Activated CD4-positive, alpha-beta memory T cell treated with anti-CD3 and anti-CD28 coated beads, Interleukin-2, amount 10 ng/mL, durations not matched to agents 7 days and 5 days (primary cell): ENCODE measurements at places on chromosomes 16 and 17. TPM values are rescaled to one million over a fixed set of nuclear protein-coding genes. Genes with fewer than 3 reads are reported as not detected.

GRCh38 chr17:49789243-49789578 lies 730 bp downstream of the KAT7 start:
- H3K36me3 ChIP-seq: peaks cover 57% of the 10 kb centered on the region
- DNase-seq: no peak
- peaks cover 60% of the 10 kb centered on the region for H3K4me1 ChIP-seq
- peak overlapping the region; percentile 94 for H3K4me3 ChIP-seq
- peak overlapping the region; percentile 97 for H3K27ac ChIP-seq

DNA sequence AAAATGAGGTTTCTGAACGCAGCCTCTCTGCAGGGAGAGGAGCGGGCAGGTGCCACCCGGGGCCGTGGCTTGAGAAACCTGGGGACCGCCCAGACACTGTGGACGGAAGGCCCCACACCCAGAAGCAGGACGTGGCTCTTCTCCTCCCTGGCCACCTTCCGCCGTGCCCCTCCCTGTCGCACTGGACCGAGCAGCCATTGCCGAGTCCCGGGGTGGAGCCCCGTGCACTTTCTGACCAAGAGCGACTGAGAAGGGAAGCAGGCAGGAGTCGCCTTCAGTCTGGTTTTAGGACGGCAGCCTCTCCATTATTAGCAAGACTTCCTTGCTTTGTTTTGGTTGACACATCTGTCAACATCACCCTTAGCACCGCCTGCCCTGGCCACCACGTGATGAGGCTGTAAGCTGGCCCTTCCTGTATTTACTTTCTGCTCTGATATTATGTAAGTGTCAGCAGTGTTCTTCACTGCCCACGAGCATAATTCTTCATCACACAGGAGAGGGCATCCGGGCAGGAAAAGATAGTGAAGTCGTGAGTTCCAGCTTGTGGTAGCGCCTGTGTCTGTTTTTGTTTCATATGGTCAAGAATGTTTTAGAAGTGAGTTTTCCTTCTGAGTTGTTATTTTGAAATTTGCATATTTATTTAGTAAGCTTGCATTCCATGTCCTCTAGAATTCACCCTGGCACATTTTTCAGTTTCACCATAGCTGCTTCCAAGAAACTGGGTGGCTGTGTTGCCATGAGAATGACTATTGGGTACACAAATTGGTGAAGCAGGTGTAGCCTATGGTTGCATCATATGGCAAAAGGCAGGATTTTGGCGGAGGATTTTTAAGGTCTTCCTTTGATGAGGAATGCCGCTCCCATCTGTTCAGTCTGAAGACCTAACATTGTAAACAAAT lies 1.0 kb downstream of the HERPUD1 start:
- H3K4me1 ChIP-seq: peaks cover 46% of the 10 kb centered on the region
- H3K4me3 ChIP-seq: peak overlapping the region; percentile 98
- peak; percentile 62 for DNase-seq
- H3K27me3 ChIP-seq: no peaks in the 10 kb centered on the region
- peak overlapping the region; percentile 96 for H3K27ac ChIP-seq

DNA sequence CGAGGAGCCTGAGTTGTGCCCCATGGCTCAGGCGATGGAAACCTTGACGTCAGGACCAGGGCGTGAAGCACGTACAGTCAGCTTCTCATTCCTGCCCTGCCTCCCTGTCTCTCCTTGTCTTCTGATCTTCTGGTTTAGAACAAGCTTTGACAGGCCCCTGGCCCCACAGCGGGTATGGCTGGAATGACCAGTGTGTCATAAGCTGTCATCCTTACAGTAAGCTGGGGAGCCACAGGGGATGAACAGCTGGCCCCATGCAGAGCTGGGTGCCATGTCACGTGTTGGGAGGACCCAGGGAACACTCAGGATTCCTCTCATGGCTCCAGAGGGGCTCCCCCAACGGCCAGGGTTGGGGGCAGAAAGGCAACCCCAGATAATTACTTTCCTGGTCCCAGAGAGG lies 157.6 kb upstream of the PLCG2 start:
- no peak for DNase-seq
- H3K36me3 ChIP-seq: peaks cover 16% of the 10 kb centered on the region
- H3K27me3 ChIP-seq: no peaks in the 10 kb centered on the region
- H3K4me1 ChIP-seq: peaks cover 39% of the 10 kb centered on the region
- H3K27ac ChIP-seq: no peak overlapping the region

DNA sequence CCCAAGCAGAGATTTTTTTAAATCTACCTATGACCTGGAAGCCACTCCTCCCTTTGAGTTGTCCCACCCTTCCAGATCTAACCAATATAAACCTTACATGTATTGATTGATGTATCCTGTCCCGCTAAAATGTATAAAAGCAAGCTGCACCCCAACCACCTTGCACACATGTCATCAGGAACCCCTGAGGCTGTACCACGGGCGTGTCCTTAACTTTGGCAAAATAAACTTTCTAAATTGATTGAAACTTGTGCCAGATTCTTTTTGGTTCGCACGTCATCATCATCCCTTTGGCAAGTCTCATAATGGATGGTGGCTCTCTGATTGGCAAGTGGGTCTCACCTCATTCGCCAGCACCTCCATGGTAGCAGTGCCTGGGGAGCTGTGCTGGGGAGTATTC lies 60.2 kb downstream of the CNGB1 start:
- no peak for DNase-seq
- H3K4me3 ChIP-seq: no peak overlapping the region
- no peak overlapping the region for H3K27ac ChIP-seq
- H3K27me3 ChIP-seq: peaks cover 4% of the 10 kb centered on the region

- H3K4me3 ChIP-seq: no peak overlapping the region
- no peaks in the 10 kb centered on the region for H3K4me1 ChIP-seq
- H3K27me3 ChIP-seq: peaks cover 40% of the 10 kb centered on the region
- H3K36me3 ChIP-seq: no peaks in the 10 kb centered on the region
- DNase-seq: no peak
Measured at GRCh38 chr17:50638966-50639713, 4.5 kb downstream of the ABCC3 start.

DNA sequence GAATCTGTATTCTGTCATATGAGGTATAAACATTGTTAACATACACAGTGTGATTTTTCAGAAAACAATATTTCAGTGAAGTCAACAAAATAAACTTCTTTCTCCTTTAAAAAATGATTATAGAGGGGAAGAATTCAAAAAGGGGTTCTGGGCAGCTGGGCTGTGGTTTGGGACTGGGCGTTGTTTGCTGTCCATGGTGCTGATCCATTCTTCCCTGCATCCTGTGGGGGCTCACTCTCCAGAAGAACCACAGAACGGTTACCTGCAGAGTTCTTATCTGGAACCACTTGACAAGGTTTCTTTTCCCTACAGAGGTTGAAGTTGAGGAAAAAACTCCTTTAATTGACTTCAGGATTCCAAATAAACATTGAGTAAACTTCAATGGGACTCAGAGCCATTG lies 1091.0 kb downstream of the CDH8 start:
- no peaks in the 10 kb centered on the region for H3K36me3 ChIP-seq
- DNase-seq: no peak
- no peak overlapping the region for H3K27ac ChIP-seq
- H3K4me1 ChIP-seq: no peaks in the 10 kb centered on the region
- no peaks in the 10 kb centered on the region for H3K27me3 ChIP-seq
- no peak overlapping the region for H3K4me3 ChIP-seq

- peak overlapping the region; percentile 19 for H3K27ac ChIP-seq
- no peak overlapping the region for H3K4me3 ChIP-seq
- peaks cover 66% of the 10 kb centered on the region for H3K4me1 ChIP-seq
- DNase-seq: peak; percentile 82
Measured at GRCh38 chr17:78176548-78177025, 8.2 kb downstream of the SYNGR2 start.

DNA sequence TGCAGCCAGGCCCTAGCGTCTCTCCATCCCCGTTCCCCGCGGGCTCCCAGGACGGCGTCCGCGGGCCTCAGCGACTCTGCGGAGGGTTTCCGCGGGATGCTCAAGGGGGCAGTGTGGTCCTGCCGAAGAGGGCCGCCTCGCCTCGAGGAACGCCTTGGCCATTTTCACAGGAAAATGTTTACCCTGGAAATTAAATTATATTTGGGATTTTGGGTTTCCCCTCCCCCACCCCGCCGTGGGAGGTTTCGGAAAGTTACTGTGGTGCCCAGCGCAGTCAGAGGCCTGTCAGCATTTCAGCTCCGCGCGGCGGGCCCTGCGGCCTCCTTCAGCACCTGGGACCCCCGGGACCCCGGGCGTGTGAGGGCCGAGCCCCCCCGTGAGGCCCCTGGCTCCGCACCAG lies 94.5 kb downstream of the PCTP start:
- no peaks in the 10 kb centered on the region for H3K4me1 ChIP-seq
- no peak overlapping the region for H3K4me3 ChIP-seq
- peaks cover 11% of the 10 kb centered on the region for H3K27me3 ChIP-seq
- H3K27ac ChIP-seq: no peak overlapping the region
- no peak for DNase-seq

- H3K4me1 ChIP-seq: peaks cover 59% of the 10 kb centered on the region
- peaks cover 50% of the 10 kb centered on the region for H3K36me3 ChIP-seq
- no peaks in the 10 kb centered on the region for H3K27me3 ChIP-seq
- DNase-seq: no peak
- H3K27ac ChIP-seq: peak overlapping the region; percentile 26
Measured at GRCh38 chr17:3959295-3959899, 4.8 kb downstream of the ATP2A3 start.

GRCh38 chr17:54235571-54235970 lies 412.8 kb downstream of the KIF2B start:
- H3K27me3 ChIP-seq: no peaks in the 10 kb centered on the region
- H3K4me3 ChIP-seq: no peak overlapping the region
- H3K27ac ChIP-seq: no peak overlapping the region
- H3K36me3 ChIP-seq: no peaks in the 10 kb centered on the region

- peaks cover 42% of the 10 kb centered on the region for H3K4me1 ChIP-seq
- no peak overlapping the region for H3K27ac ChIP-seq
- peak; percentile 28 for DNase-seq
Measured at GRCh38 chr17:34400301-34400931, 37.4 kb upstream of the CCL1 start.

DNA sequence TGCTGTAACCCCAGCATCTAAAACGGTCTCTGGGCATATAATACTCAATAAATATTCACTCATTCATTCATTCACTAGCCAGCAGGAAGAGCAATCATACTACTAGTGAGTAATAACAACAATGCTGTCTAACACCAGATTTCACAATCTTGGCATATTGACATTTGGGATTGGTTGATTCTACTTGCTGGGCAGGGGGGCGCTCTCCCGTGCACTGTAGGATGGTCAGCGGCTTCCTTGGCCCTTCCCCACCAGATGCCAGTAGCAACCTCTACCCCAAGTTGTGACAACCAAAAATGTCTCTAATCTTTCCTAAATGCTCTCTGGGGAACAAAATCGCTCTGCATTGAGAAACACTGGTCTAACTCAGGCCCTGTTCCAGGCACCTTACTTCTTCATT lies 20.7 kb downstream of the WFDC1 start:
- H3K4me1 ChIP-seq: no peaks in the 10 kb centered on the region
- no peak for DNase-seq
- no peak overlapping the region for H3K27ac ChIP-seq
- H3K27me3 ChIP-seq: peaks cover 24% of the 10 kb centered on the region
- no peak overlapping the region for H3K4me3 ChIP-seq

GRCh38 chr16:81994485-81994884 lies 16.8 kb downstream of the SDR42E1 start:
- no peak overlapping the region for H3K27ac ChIP-seq
- no peak overlapping the region for H3K4me3 ChIP-seq
- DNase-seq: no peak
- no peaks in the 10 kb centered on the region for H3K27me3 ChIP-seq
- H3K4me1 ChIP-seq: peaks cover 5% of the 10 kb centered on the region

DNA sequence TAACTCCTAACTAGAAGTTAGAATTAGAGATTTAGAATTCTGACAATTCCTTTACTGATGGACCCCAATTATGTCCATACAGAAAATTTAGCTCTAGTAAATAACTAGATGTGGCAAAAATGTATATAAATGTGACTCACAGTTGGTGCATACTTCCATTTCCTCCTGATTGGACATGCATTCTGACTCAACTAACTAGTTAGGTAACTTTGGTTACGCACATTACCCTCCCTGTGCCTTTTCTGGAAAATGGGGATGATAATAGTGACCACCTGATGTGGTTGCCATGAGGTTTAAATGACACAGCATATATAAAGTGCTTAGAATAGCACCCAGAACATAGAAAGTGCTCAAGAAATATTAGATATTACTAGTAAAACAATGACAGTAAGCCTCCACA lies 550.0 kb upstream of the SALL1 start:
- no peak overlapping the region for H3K4me3 ChIP-seq
- no peaks in the 10 kb centered on the region for H3K36me3 ChIP-seq
- H3K27me3 ChIP-seq: no peaks in the 10 kb centered on the region
- DNase-seq: no peak
- no peaks in the 10 kb centered on the region for H3K4me1 ChIP-seq

- no peaks in the 10 kb centered on the region for H3K27me3 ChIP-seq
- H3K4me3 ChIP-seq: no peak overlapping the region
- no peak for DNase-seq
- peaks cover 36% of the 10 kb centered on the region for H3K36me3 ChIP-seq
- peaks cover 48% of the 10 kb centered on the region for H3K4me1 ChIP-seq
Measured at GRCh38 chr16:4852221-4852872, 5.1 kb downstream of the UBN1 start.

- no peaks in the 10 kb centered on the region for H3K36me3 ChIP-seq
- H3K27ac ChIP-seq: no peak overlapping the region
- no peaks in the 10 kb centered on the region for H3K4me1 ChIP-seq
- H3K27me3 ChIP-seq: no peaks in the 10 kb centered on the region
Measured at GRCh38 chr16:85413691-85414663, 199.1 kb upstream of the GSE1 start.

GRCh38 chr17:79976451-79976850 lies 59.2 kb downstream of the TBC1D16 start:
- H3K27me3 ChIP-seq: no peaks in the 10 kb centered on the region
- H3K4me1 ChIP-seq: no peaks in the 10 kb centered on the region
- DNase-seq: no peak
- no peak overlapping the region for H3K27ac ChIP-seq

- H3K4me3 ChIP-seq: no peak overlapping the region
- no peak for DNase-seq
- H3K36me3 ChIP-seq: peaks cover 61% of the 10 kb centered on the region
- H3K27ac ChIP-seq: no peak overlapping the region
- no peaks in the 10 kb centered on the region for H3K27me3 ChIP-seq
Measured at GRCh38 chr17:43515656-43516055, 30.5 kb downstream of the ETV4 start.

Gene DOC2B
- not detected for total RNA-seq

Gene PRRT2
- total RNA-seq: 1.0 TPM

Gene ASIC2
- not detected for total RNA-seq

Gene C1QTNF8
- not detected for total RNA-seq

Gene HS3ST3B1
- 28.9 TPM for total RNA-seq

Gene B4GALNT2
- total RNA-seq: not detected

Gene CTRL
- total RNA-seq: 5.0 TPM

Gene FBXW10B
- 0.35 TPM for total RNA-seq

Gene GNAO1
- total RNA-seq: 1.8 TPM

Gene CMTM2
- 0.83 TPM for total RNA-seq

Gene CWC25
- total RNA-seq: 30.1 TPM

Gene ZFHX3
- 0.43 TPM for total RNA-seq

Gene PCGF2
- total RNA-seq: 2.6 TPM
